ENCODE measurements at places on chromosomes 6 and 20.

DNA sequence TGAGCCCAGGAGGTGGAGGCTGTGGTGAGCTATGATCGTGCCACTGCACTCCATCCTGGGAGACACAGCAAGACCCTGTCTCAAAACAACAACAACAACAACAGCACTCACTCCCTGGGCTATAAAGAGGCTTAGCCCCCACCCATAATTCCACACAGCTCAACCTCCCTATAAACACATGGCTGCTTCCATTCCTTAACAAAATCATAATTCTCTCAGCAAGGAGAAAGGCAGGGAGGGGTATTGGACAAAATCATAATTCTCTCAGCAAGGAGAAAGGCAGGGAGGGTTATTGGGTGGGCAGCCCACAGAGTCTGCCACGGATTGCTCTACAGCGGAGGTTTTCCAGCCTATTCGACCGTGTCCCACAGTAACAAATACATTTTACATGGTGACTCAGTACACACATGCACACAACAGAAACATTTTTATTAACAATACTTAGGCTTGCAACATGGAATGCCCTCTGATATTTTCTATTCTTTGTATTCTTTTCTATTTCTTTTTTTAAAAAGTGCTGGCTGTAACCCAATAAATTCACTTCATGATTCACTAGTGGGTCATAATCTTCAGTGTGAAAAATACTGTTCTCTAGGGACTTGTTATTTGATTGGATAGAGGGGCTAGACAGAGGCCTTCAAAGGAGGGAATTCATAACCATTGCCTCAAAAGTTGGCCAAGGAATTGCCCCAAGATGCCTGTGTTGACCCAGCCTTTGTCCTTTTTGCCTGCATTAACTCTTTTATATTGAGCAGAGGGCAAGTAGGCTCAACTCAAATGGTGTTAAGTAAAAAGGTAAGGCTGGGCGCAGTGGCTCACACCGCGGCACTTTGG is 50.6 kb upstream of the ZMYND8 start:
- DNase-seq: no peak

DNA sequence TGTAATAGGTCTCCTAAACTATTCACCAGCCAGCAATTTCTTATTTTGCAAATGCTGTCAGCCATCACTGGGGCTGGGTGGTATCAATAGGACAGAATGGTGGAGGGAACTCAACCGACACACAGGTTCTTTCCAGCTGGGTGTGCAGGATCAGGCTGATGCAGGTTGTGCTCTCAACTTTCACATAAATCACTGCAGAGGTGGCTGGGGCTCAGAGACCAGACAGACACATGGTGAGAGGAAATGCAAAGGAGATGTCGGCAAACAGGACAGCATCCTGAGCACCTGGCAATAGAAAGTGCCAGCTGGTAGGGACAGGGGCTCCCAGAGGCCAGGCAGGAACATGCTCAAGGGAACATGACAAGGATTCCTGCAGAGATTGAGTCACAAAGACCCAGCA is 254.9 kb downstream of the SOD2 start:
- DNase-seq: no peak

DNA sequence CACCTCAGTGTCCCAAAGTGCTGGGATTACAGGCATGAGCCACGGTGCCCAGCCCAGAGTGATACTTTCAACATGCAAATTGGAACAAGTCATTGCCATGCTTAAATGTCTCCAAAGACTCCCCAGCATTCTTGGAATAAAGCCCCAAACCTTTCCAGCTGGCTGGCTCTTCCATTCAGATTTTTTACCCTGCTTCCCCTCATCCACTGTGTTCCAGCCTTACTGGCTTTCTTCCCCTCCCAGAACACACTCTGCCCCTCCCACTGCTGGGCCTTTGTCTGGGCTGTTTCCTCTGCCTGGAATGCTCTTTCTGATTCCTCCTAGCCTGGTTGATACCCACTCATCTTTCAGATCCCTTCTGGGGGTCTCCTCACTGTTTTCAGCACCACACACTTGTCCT is 40.1 kb upstream of the NNAT start:
- DNase-seq: no peak

- no peak for DNase-seq
Observed at GRCh38 chr6:6734479-6735465, 146.3 kb downstream of the LY86 start.

DNA sequence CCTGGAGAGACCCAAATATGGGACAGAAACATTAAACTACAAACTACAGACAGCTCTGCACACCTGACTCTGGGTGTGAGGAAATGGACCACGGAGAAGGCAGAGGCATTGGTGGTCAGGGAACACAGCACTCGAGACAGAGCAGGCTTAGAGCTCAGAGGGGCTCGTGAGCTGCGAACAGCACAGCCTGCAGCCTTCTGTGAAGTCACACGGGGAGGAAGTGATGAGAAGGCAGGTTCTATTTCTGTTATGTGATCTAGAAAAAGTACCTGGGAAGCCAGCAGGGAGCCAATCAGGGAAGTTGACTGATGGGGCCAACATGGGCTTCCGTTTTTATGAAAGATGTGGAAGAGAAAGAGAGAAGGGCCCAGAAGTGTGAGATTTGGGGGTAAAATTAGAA is 88.9 kb upstream of the SNAP25 start:
- no peak for DNase-seq

- no peak for DNase-seq
Observed at GRCh38 chr20:34571753-34572152, 13.2 kb downstream of the MAP1LC3A start.

DNA sequence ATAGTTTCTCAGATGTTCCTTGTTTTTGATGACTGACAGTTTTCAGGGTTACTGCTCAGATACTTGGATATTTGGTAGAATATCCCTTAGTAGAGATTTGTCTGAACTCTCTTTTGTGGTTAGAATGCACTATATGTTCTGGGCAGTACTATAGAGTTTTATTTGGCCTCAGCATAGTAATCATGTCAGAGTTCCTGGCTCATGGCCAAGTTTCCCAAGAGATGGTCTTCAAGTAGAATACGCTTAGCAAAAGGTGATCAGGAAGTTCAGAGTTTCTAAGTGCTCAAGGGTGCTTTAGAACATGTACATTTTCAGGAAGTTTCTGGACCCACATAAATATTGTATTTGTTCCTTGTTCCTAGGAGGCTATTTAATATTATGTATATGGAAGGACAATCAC is 1209.7 kb upstream of the GJE1 start:
- DNase-seq: no peak

GRCh38 chr6:127383988-127384387 is 40.6 kb upstream of the ECHDC1 start:
- DNase-seq: no peak

DNA sequence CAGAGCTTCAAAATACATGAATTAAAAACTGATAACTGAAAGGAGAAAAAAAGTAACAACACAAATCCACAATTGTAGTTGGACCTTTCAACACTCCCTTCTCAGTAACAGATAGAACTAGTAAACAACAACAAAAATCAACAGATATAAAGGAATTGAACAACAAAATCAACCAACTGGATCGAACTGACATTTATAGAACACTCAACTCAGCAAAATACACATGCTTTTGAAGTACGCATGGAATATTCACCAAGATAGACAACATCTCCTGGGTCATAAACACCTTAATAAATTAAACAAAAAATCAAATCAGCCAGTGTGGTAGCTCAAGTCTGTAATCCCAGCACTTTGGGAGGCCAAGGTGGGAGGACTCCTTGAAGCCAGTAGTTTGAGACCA is 63.3 kb downstream of the ILRUN start:
- DNase-seq: no peak

DNA sequence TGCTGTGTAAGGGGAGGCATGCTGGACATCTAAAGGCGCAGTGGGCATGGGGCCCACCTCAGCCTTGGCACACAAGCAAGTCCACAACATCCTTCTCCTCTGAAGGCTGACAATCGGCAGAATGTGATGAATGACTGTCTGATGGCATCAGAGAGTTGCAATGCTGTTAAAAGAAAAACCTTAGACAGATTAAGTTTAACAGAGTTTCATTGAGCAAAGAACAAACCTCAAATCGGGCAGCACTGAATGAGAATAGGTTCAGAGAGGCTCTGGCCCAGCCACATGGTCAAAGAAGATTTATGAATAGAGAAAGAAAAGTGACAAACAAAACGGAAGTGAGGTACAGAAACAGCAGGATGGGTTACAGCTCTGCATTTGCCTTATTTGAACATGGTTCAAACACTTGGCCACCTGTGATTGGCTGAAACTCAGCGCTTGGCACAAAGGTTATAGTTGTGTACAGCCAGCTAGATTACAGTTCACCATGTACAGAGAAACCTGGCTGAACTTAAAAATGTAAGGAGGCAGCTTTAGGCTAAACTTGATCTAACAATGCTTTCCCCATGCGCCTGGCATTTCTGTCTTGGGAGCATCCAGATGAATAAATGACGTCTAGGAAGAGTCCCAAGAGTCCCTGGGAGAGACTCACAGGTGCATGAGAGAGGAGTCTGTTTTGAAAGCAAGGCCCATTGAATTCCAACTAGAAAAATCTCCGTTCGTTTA is 98.3 kb upstream of the IYD start:
- DNase-seq: no peak

- no peak for DNase-seq
Observed at GRCh38 chr20:35150846-35151579, 3.9 kb upstream of the EDEM2 start.

DNA sequence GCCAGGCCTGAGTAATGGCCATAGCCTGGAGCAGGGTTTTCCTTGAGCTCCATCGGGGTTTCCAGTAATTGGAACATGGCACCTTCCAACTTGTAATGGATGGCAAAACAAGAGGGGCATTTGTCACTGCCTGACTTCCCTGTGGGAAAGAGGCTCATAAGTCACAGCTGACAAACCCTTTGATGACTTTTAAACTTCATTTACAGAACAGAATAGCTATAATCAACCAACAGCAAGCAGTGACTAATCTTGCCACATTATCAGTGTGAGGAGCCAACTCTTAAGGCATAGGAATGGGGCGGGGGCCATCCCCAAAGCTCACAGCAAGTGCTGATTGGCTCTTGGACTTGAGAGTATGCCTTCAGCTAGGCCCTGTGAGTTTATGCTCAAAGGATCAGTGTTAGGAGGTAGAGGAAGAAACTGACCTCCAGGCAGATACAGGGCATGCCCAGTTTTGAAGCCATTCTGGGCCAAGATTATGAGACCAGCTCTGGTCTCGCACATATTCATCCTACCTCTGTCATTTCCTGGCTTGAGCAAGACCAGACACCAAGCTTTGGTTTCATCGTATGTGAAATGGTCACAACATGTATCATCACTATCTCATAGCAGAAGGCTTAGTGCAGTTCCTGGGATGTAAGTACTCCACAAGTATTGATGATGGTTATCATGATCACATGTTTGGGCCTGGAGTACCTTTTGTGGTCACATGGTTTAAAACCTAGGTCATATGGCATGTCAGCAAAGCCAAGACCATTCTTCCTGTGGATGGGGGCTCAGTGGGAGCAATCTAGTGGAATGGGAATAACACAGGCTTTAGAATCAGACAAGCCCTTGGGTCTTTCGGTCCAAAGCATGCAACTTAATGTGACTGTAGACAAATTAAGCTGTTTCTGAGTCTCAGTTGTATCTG is 49.2 kb downstream of the EIF2S2 start:
- DNase-seq: no peak

GRCh38 chr20:41300383-41300782 is 17.1 kb downstream of the ZHX3 start:
- DNase-seq: no peak

DNA sequence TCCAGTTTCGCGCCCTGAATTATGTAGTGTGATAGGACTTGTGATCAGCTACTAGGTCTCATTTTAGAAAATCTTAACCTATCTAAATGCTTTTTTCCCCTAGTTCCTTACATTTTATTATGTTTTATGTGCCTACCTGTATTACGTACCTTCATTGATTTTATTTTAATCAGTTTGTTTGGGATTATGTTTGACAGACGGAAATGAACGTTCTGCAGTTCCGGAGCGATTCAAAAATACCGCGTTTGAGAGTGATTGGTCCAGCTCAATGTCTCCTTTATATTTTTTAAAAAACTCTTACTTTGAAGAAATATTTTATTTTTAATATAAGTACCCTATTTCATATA is 114.3 kb upstream of the BTN3A2 start:
- DNase-seq: no peak

GRCh38 chr20:49054056-49054643 is 8.0 kb downstream of the CSE1L start:
- DNase-seq: no peak

Data from A549 (cell line).